Activated T-helper 17 cell treated with anti-CD3 and anti-CD28 coated beads, Interleukin-2, amount 50 U/mL, for 72 hours (primary cell): ENCODE measurements at places on chromosomes 1 and 21. TPM values are rescaled to one million over a fixed set of nuclear protein-coding genes. Genes with fewer than 3 reads are reported as not detected.

The ADAMTSL4 gene
- total RNA-seq: 0.37 TPM

GRCh38 chr1:167798952-167799351, 77.2 kb downstream of the MPZL1 start:
- ATAC-seq: no peak

DNA sequence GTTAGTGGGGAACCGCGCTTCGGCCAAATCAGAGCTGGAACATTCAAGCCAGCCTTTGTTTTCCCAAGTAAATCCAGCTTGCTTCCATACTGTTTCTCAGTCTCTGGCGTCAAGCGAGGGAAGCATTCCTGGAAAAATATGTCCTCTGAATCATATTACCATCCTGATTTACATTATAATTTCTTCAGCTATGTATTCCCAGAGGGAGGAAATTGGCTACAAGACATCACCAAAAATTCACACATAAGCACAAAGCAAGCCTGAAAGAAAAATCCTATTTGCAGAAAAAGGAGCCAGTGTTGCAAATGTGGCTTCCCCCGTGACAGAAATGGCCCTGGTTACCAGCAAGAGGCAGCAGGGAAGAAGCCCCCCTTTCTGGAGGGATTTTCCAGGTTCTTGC, 233.3 kb downstream of the KCNJ6 start:
- ATAC-seq: no peak

- no peak for ATAC-seq
Measured at GRCh38 chr1:51699391-51699790, 82.5 kb downstream of the OSBPL9 start.

The C1orf167 gene
- not detected for total RNA-seq

- peak; percentile 70 for ATAC-seq
Measured at GRCh38 chr1:99004254-99004860, 304 bp downstream of the PLPPR5 start.

The KRTAP21-1 gene
- not detected for total RNA-seq

DNA sequence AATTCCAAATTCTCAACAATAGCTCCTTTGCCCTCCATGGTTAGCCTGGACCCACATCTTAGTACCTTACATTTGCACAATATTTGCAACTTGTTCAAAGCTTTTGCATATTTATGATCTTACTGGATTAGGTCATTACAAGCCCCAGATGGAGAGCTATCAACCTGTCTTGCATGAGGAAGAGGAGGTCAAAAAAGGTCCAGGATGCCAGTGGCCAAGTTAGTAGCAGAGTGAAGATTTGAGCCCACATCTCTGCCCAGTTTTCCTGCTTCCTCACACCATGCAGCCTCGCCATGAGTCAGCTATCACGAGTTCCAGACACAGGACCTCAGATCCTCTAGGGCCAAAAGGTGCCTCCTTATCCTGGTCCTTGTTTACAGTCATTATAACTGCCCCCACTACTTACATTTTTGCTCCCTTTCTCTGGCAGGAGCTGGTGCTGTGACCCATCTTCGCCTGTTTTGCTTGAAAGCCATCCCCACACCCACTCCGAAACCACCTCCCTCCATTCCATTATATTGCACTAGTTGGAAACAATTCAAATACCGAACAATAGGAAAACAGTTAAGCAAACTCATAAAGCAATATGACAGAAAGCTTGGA, 5.0 kb upstream of the AHCYL1 start:
- no peak for ATAC-seq

The ADGRL4 gene
- not detected for total RNA-seq

DNA sequence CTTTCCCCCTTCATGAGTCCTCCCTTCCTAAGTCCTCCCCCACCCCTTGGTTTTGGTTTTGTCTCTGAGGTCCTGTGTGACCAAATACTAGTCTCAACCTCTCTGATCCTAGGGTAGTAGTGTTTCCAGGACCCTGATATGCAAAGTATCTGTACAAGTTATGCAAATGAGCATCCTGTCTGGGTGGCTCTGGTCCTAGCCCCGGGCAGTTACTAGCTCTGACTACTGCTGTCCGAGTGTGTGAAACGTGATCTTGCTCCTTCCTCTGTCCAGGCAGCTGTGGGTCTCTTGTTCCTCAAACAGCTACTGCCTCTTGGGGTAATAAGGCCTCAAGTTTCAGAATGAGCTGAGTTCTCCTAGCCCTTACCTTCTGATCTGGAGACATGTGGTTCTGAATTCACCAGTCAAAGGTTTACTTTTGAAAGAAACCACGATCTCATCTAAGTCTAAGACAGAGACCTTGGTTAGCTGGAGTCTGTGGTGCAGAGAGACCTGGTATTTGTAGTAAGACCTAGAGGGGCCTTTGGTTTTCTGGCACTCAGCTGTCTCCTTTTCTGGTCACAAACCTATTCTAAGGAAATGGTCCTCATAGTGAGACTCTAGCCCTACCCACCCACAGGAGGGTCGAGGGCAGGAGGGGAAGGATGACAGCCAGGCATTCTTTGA, 31.0 kb upstream of the IL19 start:
- peak; percentile 72 for ATAC-seq

The CELA3A gene
- not detected for total RNA-seq

- ATAC-seq: no peak
Measured at GRCh38 chr1:210647406-210648333, 319.0 kb downstream of the HHAT start.

- ATAC-seq: peak; percentile 45
Measured at GRCh38 chr1:225882694-225883615, 775 bp upstream of the TMEM63A start.

DNA sequence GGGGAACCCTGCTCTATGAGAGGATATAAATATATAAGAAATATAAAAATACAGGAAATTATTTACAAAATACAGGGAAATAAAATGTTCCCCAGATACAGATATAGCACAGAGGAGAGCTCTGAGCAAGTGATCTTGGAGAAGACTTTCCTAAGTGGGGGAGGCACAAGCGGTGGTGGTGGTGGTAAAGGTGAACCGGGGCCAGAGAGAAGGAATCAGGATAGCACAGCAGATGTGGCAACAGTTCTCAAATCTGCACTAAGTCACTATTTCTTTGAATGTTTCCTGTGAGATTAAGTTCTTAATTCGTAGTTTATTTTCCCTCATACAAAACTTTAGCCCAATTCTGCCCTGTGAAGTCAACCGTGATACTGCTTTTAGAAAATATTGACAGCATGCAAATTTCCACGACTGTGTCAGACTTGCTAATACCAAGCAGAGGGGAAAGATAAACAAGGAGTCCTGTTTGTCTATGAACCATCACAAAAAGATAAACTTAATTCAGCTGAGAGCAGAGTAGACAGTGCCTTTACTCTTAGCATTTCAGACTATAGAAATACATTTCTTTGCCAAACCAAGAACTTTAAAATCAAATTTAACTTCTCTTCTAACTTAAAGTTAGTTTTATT, 237.5 kb upstream of the POGK start:
- ATAC-seq: no peak

GRCh38 chr1:118984086-118984721, 3.9 kb downstream of the TBX15 start:
- ATAC-seq: no peak

DNA sequence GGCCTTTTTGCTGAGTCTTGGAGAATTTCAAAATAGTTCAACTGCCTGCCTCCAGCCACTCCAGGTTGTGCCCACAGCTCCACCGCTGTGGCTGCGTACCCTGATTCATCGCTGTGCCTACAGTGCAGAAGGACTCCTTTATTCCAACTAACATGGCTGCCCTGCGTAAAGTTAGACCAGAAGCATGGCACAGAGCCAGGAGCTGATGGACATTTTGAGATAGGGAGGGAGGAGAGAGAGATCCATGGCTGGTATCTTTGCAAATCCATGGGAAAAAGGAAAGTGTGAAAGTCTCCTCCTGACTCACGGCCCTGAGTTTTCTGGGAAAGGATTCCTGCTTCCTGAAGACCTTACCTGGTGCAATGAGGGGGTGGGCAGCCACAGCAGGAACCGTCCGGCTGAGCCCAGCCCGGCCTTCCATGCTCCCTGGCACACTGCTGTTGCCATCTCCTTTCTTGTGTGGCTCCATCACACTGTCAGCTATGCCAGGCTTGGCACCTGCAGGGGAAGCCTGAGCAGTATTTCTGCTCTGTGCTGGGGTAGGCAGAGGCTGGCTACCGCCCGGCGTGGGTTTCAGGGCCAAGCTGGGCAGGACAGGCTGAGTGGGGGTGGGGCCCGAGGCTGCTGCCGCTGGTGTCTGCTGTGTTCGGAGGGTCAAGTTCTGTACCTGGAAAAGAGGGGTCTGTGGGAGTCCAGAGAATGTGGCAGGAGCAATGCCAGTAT, 46.0 kb upstream of the A3GALT2 start:
- ATAC-seq: no peak

DNA sequence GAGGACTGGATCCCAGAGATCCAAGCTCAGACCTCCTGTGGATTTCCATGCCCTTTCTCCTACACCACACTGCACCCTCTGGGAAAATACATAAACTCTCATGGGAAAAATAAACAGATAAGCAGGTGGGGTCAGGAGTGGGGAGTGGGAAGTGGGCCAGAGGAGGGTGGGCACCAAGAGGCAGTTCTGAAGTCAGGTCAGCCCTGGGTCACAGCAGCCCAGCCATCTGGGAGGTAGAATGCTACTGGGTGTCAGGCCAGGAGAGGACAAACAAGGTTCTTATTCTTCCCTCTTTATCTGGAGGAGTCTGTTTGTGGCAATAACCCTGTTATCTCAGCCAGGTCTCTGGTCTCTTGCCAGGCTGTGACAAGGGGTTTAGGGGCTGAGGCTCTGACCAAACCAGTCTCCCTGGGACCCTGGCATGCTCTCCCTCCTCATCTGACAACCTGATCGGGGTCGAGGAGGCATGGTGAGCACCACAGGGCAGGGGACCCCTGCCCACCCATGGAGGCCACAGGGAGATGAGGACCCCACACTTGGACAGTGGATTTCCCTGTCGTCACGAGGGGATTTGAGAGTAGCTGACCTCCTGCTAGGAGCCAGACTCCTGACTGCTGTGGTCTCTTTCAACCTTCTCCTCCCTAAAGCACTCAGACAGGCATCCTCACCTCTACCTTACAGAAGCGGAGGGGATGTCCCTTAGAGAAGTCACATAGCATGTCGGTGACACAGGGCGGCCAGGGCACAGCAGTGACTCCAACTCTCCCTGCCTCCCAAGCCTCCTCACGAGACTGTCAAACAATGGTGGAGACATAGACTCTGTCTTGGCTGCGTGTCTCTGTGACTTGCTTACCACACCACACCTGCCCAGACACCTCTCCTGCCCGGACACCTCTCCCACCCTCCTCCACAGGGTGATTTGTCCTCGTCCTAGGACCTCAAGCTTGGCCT, 51.3 kb upstream of the IFFO2 start:
- ATAC-seq: no peak

DNA sequence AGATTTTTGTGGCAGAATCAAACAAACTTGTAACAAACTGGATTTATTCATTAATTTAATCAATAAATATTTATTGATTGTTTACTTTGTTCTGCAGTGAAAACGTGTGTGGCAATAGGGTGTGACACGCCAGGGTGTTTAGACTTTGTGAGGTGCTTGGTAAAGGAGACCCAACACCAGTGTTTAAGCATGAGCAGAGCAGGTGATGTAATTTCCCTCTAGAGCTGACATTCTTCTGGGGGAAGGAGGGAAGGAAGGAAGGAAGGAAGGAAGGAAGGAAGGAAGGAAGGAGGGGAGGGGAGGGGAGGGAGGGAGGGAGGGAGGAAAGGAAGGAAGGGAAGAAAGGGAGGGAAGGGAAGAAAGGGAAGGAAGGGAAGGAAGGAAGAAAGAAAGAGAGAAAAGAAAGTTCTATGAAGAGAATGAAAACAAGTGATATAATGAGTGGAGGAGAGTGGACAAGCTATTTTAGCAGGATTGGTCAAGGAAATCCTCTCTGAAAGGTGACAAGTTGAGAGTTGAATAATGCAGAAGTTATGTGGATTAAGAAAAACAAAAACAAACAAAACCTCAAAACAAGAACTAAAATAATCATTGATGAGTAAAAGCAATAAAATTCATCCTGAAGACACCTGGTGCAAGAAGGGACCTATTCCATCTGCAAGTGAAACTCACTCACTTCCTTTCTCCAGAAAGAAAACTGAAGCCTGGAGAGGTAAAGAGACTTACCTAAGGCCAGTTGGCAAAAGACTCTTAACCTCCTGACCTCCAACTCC, 60.8 kb downstream of the TSEN15 start:
- no peak for ATAC-seq

The GPR52 gene
- 5.1 TPM for total RNA-seq
